ENCODE measurements at places on chromosomes 7 and 10.

- DNase-seq, result peak; percentile 81
Observed at GRCh38 chr7:124276005-124276622, 243.2 kb upstream of the TMEM229A start.

- no peak for DNase-seq
Observed at GRCh38 chr10:125659071-125659470, 23.9 kb downstream of the TEX36 start.

GRCh38 chr10:131448171-131448570 lies 136.7 kb upstream of the TCERG1L start:
- no peak for DNase-seq

GRCh38 chr10:110742801-110743200 lies 98.7 kb downstream of the RBM20 start:
- no peak for DNase-seq

GRCh38 chr10:59303018-59303417 lies 59.3 kb downstream of the FAM13C start:
- DNase-seq, result no peak

- no peak for DNase-seq
Observed at GRCh38 chr7:51209426-51209825, 107.2 kb downstream of the COBL start.

GRCh38 chr7:131197920-131198615 lies 129.6 kb upstream of the MKLN1 start:
- no peak for DNase-seq

- DNase-seq, result no peak
Observed at GRCh38 chr7:2244404-2244995, 2.5 kb downstream of the NUDT1 start.

DNA sequence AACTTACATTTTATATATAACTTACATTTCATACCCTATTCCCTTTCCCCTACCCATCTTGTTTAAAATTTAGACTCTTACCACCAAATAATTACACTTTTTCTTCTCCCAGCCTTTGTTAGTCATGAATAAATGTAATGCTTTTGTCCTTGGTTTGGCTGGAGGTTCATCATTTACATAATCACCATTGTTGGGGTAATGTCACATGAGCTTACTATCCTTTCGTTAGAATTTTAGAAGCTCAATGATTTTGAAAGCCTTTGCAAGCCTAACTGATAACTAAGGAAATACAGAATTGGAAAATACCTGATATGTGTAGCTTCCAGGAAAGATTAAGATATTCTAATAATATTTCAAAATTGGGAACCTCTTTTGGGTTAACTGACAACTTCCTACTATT lies 171.7 kb downstream of the PLXDC2 start:
- DNase-seq, result no peak

- DNase-seq, result no peak
Observed at GRCh38 chr7:98935811-98936210, 57.5 kb downstream of the TRRAP start.

DNA sequence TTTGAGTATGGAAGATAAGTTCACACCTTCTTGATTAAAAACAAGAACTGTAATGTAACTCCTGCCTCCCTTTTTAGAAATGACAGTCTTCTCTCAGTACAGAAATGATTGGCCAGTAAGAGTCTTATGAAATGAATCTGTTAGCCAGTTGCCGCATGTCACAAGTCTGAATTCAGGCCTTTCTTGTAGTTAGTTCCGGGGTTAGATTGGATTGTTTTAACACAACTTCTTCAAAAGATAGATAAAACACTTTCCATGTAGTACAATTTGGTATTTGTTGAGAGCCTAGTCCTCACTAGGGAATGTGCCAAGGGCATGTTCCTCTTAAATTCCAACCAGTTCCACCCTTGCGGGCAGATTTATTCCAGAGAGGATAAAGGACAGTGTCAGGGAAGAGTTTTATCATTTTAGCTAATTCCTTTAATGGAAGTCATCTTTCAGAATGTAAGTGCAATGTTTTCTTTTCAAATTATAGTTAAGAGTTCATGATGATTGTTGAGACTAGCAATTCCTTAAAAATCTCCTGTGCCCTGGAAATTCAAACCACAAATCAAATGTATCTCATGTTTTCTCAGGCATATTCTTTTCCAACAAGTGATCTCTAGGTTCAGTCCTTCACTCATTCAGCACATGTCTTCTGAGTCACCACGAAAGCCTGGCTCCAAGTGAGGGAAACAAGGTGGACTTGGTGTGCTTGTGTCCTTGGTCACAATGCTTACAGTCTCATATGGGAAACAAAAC lies 4.1 kb downstream of the FHIP2A start:
- DNase-seq, result no peak

- DNase-seq, result no peak
Observed at GRCh38 chr10:7659560-7659959, 7.2 kb downstream of the ITIH5 start.

DNA sequence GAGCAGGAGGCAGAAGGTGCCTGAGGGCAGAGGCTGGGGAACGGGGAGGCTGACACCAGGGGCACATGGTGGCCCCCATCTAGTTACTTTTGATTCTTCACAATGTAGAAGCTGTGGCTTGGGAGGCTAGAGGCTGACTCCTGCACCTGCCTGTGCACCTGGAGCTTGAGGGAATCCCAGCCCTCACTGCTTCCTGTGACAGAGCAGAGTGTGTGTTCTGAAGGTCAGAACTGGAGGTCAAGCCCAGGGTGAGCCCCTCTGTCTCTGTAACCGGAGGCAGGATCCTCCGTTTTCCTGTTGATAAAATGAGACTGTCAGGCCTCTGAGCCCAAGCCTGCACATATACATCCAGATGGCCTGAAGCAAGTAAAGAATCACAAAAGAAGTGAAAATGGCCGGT lies 124.8 kb downstream of the ACTR3B start:
- DNase-seq, result no peak

GRCh38 chr10:110151467-110151866 lies 55.9 kb upstream of the MXI1 start:
- no peak for DNase-seq

DNA sequence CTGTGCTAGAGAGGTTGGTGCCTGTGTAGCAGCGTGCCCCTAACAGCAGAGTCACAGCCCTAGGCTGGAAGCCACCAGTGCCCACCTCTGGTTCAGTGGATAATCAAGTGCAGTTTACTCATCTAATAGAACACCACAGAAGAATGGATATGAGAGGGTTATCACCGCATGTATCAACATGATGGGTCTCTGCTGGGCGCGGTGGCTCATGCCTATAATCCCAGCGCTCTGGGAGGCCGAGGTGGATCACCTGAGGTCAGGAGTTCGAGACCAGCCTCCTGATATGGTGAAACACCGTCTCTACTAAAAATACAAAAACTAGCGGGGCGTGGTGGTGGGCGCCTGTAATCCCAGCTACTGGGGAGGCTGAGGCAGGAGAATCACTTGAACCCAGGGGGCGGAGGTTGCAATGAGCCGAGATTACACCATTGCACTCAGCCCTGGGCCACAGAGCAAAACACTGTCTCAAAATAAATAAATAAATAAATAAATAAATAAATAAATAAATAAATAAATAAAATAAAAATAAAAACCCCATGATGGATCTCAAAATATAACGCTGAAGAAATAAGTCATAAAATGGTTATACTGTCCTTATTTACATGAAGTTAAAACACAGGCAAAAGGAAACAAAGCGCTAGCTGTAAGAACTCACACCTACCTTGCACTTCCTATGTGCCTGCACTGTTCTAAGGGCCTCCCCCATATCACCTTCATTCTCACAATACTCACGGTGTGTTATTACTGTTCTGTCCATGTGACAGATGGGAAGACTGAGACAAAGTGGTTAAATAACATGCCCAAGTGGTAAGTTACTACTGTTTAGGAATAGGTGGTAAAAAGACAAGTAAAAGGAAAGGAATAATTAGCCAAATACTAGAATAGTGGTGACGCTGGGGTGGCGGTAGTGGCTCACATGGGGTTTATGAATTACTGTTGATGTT lies 70.9 kb downstream of the AMZ1 start:
- DNase-seq, result no peak

DNA sequence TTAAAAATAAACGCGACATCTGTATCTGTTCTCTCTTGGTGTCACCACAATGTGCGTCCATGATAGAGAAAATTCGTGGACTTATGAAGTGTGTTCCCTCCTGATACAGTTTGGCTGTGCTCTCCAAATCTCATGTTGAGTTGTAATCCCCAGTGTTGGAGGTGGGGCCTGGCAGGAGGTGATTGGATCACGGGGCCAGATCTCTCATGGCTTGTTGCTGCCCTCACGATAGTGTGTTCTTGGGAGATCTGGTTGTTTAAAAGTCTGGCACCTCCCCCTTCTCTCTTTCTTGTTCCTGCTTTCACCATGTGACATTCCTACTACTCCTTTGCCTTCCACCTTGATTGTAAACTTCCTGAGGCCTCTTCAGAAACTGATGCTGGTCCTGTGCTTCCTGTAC lies 229.4 kb upstream of the MYO3A start:
- DNase-seq, result no peak

DNA sequence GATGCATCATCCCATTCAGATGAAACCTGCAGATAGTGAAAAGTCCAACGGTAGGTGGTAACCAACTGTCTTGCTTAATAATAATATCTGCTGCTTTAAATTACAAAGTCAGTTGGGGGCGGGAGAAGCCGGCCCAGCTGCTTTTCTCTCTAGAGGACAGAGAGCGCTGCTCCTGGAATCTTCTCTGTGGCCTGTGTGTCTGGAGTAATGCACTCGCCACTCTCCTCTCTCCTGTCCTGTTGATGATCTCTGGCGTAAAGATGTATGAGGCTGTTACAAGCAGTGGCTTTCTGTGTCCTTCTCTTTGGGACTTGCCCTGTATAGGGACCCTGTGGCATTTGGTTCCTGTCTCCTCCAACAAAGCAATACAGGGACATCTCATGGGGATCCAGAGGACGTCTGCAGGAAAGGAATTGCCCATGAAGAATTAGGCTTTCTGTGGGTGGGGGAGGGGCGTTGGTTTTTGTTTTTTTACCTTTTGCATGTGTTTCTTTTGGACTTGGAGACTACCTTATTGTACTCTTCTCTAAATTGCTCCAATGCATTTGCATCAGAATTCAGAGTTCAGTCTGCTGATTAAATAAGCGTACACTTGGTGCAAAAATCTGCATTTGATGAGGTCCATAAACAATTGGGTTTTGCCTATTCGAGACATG lies 231.6 kb downstream of the CELF2 start:
- DNase-seq, result no peak

GRCh38 chr10:131451407-131452015 lies 140.0 kb upstream of the TCERG1L start:
- DNase-seq, result no peak

GRCh38 chr7:87152112-87152896 lies at the start of gene DMTF1:
Gene DMTF1, plus strand, starts transcription at chr7:87152453. Its CDS starts 12,489 bp downstream, at chr7:87164942.
- DNase-seq, result peak; percentile 94

DNA sequence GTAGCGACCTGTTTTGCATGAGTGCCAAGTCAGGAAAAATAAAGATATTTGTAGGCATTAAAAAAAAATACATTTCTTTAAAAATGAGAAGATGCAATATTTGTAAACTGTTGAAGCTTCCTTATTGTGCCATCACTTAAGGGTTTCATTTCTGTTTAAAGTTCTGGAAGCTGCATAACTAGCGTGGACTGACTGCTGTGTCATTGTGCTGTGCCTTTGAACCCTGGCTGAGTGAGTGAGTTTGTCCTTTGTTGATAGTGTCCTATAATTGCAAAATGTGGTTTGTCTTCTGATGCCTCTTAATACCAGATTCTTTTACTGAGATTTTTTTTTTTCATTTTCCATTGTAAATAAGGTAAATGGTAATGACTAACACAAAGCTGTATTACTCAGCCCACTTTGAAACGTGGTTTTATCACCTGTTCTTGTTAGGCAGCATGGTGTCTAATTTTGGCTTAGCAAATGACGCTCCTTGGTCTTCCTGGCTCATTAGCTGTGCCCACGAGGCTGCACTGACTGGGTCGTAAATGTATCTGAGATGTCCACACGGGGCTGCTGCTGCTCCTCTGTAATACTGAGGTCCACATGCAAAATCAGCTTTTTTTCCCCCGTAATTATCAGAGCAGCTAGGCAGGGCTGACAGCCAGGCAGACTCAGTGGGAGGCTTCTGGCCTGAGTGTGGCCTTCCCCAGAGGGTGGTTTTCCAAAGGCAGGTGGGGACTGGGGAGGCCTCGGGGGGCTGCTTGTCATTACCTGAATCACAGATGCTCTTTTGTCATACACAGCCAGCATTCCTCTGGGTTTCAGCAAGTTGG lies 14.8 kb downstream of the ZSCAN25 start:
- DNase-seq, result peak; percentile 44

DNA sequence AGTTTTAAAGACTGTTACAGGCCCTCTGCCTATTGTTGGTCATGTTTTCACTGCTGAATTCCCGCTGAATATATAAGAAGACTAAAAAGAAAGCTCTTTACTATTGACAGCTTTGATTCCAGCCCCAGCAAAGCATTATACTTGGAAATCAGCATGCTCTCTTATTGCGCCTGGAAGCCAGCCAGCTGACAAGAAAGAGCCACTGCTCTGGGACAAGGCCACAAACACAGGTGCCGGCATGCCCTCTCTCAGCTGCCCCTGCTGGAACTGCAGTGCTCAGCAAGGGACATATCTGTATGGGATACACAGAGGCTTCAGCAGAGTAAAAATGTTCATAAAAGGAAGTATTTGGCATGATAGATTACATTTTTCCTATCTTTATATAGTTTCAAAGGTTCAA lies 523.9 kb downstream of the ADRA2A start:
- DNase-seq, result no peak

- no peak for DNase-seq
Observed at GRCh38 chr7:157944734-157945291, 608.0 kb downstream of the DNAJB6 start.

GRCh38 chr7:12222889-12223579 lies 11.9 kb downstream of the TMEM106B start:
- no peak for DNase-seq

DNA sequence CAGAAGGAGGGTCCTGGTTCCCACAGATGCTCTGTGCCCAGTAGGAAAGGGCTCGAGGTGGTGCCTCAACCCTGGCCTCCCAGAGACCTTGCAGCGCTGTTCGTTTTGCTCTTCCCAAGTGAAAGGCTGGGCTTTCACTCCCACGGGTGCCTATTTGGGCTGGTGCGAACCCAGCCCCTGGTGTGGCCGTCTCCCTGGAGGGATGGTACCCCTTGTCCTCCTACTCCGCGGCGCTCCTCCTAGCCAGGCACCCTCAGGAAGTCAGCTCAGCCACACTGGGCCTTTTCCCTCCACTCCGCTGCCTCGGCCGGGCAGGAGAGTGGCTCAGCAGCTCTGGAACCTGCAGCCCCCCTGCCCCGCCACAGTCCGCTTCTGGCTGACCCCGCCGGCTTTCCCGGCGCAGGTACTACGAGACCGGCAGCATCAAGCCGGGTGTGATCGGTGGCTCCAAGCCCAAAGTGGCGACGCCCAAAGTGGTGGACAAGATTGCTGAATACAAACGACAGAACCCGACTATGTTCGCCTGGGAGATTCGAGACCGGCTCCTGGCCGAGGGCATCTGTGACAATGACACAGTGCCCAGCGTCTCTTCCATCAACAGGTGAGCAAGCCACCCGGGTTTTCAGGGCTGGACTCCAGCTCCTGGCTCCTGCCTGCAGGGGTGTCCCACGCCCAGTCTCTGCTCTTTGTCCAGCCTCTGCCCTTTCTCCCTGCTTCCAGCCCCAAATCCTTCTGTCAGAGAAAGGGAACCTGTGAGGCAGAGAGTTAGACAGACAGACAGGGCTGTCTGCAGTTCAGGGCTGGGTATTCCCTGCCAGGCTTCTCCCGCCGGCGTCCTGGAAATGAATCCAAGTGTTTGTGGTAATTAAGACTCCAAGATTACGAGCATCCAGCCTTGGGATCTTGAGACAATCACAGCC lies 5.2 kb downstream of the PAX2 start:
- no peak for DNase-seq

GRCh38 chr10:132342553-132342952 lies 10.6 kb downstream of the LRRC27 start:
- no peak for DNase-seq

All from RKO (cell line).